DND-41 (cell line): ENCODE measurements at places on chromosomes 2 and 18.

DNA sequence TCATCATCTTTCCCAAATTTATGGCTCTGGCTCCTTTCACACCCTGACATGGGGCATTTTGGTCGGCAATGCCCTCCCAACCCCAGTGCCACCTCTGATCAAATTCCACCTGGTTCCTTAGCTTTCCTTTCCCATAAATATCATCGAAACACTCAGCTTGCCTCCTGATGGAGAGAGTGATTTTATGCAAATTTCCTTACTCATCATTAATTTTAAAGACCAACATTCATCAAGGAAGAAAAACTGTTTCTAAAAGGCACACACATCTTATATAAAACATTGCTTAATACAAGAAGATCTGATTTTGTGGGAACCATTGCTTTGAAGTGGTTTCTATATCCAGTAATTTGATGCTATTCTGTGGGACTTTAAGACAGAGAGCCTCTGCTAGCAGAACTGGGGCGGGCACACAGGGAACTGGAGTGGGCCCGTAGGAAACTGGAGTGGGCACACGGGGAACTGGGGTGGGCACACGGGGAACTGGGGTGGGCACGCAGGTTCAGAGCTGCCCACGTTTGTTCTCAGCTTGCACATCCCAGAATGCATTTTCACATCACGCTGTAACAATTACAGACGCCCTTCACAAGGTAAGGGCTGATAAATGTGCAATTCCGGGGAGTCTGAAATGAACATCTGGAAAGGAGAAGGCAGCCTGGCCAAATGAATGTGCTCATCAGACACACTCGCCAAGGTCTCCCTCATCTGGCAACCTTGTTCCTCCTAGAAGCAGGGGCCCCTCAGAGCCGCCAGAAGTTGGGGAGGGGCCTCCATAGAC, 174.2 kb downstream of the RTP5 start:
- no peak for DNase-seq

- DNase-seq = no peak
These were observed 228.6 kb upstream of the ID2 start for GRCh38 chr2:8452979-8453903.

GRCh38 chr2:43724728-43725526, 48.7 kb upstream of the C1GALT1C1L start:
- no peak for DNase-seq

GRCh38 chr18:9577361-9577760, 37.0 kb downstream of the PPP4R1 start:
- DNase-seq = no peak

- DNase-seq = peak; percentile 37
These were observed 218.2 kb downstream of the CDCA7 start for GRCh38 chr2:173572848-173573247.

- no peak for DNase-seq
These were observed 858 bp upstream of the RTP5 start for GRCh38 chr2:241868661-241869081.
